Activated gamma-delta T cell treated with Interleukin-2 at 50 U/mL for 16 hours (primary cell): ENCODE measurements at places on chromosomes 6 and 20.

DNA sequence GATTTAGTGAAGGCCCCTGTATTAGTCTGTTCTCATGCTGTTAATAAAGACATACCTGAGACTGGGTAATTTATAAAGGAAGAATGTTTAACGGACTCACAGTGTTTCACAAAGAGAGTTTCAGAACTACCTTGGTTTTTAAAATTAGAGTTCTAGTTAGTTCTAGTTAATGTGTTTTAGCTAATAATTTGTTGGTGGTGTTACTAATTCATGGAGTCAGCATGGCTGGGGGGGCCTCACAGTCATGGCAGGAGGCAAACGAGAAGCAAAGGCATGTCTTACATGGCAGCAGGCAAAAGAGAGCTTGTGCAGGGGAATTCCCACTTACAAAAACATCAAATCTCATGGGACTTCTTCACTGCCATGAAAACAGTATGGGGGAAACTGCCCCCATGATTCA is 12.0 kb upstream of the SLC17A3 start:
- no peak for DNase-seq

GRCh38 chr6:73042892-73043291 is 182.4 kb downstream of the KHDC1L start:
- DNase-seq = no peak

GRCh38 chr6:2111162-2111677 is 134.2 kb downstream of the GMDS start:
- no peak for DNase-seq

- DNase-seq = peak; percentile 45
Observed at GRCh38 chr6:156779206-156780094, 2.3 kb downstream of the ARID1B start.

DNA sequence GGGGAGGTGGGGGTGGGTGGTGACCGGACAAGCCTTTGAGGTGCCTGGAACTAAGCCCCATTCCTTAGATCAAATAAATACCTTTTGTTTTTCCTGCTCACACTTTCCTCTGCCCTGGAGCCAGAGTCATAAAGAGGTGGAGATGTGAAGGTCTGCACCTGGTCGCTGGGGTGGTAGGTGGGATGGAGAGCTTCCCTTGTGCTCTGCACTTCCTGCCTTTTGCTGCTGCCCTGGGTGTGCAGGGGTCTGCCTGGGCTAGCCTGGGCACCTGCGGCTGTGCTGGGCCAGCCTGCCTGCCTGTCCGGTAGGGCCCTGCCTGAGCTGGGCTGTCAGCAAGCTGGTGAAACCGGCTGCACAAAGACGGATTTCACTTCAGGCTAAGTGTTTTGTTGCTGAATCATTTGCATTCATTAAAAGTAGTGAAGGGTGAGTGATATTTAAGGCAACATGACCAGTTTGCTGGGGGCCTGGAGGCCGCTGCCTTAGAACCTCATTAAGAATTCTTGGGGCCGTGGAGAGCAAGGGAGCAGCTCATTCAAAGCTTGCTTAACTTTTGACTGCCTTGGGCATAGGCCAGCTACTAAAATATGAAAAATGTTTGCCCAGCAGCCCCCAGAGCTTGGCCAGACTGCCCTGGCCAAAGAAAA is 20.5 kb downstream of the PTK7 start:
- no peak for DNase-seq

DNA sequence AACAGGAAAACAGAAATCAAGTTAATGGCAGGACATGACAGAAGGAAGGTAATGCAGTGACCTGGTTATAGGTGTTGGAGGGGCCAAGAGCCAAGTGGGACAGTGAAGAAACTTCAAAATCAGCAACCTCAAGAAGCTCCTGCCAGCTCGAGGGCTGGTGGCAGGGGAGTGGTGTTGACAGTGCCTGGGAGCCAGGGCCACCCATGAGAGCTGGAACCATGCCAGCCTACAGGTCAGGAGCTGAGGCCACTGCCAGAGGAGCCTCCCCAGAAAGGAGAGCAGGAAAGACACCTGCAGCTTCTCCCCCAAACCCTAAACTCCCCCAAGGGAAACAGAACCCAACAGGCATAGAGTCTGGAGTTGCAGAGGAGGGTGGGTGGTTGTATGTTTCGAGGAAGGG is 262.1 kb downstream of the LRFN2 start:
- no peak for DNase-seq

GRCh38 chr6:138415125-138415524 is 11.1 kb downstream of the HEBP2 start:
- DNase-seq = no peak

DNA sequence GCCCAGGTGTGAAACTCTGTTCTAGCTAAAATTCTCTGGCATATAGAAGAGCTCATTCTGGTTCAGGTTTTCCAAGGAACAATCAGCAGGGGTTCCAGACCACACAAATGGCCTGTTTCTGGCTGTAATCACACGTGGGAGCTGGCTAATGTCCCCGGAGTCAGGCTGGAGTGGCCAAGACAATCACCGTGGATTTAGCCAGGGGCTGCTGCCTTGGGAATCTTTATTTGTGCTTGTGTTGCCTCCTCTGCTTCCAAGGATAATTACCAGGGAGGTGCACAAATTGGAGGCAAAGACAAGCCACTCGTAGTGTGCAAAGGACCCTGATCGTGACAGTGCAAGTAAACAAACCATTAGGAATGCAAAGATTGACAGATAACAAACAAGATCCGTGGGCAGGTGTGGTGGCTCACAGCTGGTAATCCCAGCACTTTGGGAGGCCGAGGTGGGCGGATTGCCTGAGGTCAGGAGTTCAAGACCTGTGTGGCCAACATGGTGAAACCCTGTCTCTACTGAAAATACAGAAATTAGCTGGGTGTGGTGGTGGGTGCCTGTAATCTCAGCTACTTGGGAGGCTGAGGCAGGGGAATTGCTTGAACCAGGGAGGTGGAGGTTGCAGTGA is 77.3 kb downstream of the KCNB1 start:
- DNase-seq = no peak

- no peak for DNase-seq
Observed at GRCh38 chr6:12693122-12693521, 23.4 kb upstream of the PHACTR1 start.

DNA sequence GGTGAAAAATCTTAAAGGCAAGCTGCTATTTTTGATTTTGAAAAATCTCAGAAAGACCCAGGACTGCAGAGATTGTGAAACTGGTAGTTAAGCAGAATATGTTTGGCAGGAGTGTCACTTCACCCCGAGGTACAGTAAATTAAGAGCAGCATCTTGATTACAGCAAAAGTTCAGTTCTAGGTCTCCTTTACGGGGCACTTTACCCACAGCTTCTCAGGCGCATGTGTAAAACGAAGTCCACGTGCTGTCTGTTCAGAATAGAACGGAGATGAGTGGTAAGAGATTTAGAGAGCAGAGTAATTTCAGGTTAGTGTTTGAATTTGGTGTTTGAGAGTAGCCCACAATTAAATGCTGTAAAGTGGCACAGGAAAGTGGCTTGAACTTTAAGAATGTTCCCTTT is 84.0 kb downstream of the FARS2 start:
- DNase-seq = no peak

DNA sequence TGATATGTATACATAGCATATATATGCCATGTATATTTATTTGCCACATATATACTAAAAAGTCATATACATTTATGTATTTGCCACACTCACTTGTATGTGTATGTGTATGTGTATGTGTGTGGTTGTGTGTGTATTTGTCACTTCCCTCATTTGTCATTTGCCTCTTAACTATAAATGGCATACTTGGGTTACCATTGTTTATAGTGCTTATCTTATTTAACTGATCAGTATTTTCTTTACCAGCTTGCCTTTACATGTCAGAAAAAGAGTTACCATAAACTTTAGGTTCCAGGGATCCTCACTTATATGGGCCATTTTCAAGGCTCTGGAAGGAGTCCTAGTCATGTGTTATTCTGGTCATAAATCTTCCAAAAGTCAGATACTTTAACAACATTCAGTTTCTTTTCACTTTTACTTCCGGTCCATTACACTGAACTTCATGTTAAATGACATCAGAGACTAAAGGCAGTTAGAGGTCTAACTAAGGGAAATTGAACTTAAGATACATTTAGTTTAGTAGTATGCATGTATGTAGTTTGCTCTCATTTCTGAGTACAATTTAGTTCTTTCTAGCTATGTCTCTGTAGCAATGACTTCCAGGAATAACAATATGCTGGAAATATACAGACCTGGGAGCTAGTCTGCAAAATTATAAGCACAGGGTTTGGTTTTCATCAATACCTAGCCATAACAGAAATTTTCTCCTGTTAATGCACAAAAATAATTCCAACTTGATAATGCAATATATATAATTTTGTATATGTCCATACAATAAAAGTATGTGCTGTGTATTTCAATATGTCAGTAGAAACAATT is 33.7 kb upstream of the HIVEP1 start:
- DNase-seq = no peak

DNA sequence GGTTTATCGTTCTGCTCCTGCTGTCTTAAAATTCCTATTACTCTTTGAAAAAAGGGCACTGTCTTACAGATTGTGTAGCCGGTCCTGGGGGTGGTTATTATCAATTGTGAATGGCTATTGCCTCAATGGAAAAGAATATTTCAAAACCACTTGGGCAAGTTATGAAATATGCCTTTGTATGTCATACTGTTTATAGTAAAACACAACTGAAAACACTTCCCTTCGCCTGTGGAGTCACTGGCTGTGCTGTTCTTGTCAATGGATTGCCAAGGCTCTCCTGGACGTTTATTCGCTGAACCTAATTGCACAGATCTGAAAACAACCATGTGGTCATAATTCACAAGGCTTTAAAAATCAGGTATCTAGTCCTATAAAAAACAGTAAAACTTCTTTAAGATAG is 47.8 kb upstream of the TAGAP start:
- no peak for DNase-seq

- DNase-seq = no peak
Observed at GRCh38 chr6:155994086-155994485, 538.4 kb upstream of the NOX3 start.

DNA sequence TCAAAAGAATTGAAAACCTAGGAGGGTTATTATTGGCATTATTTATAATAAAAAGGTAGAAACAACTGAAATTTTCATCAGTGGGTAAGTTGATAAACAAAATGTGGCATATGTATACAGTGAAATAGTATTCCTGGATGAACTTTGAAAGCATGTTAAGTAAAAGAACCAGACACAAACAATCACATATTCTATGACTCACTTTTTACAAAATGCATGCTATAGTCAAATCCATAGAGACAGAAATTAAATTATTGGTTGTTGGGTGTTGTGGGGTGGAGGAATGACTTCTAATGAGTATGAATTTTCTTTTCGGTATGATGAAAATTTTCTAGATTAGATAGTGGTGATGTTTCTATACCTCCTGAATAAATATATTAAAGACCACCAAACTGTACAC is 94.6 kb downstream of the LRRC1 start:
- DNase-seq = no peak

GRCh38 chr6:38459291-38459690 is 180.4 kb downstream of the BTBD9 start:
- no peak for DNase-seq

- no peak for DNase-seq
Observed at GRCh38 chr6:81843302-81843701, 90.8 kb upstream of the TENT5A start.

GRCh38 chr6:13044390-13044789 is 283.9 kb downstream of the TBC1D7 start:
- no peak for DNase-seq

- no peak for DNase-seq
Observed at GRCh38 chr20:51596668-51597388, 54.3 kb upstream of the NFATC2 start.

- DNase-seq = no peak
Observed at GRCh38 chr20:1263853-1264252, 2.2 kb upstream of the SNPH start.
